Occipital lobe (tissue), 3 donors: ENCODE measurements at places on chromosomes 13 and 19. TPM values are rescaled to one million over a fixed set of nuclear protein-coding genes. Genes with fewer than 3 reads are reported as not detected.

GRCh38 chr13:72514146-72514545 is 213.3 kb downstream of the MZT1 start:
- no peak for DNase-seq

GRCh38 chr19:845707-846521 is 5.1 kb downstream of the PRTN3 start:
- DNase-seq = no peak

PALM3 gene
- 3.4 TPM for total RNA-seq

DNA sequence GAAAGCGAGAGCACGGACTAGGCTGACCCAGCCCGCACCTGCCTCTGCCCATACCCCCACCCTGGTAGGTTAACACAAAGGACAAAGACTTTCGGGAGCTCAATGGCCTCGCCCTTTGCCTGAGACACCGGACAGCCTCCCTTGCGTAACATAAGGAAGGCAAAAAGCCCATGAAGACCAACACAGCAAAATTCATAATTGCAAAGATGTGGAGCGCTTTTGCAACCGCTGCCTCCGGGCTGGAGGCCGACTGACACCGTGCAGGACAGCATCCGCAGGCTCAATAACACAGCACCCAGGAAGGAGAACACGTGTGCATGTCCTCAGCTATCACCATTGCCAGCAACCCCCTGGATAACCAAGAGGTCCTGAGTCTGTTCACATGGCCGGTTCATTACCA is 15.4 kb downstream of the LILRA1 start:
- no peak for DNase-seq

DNA sequence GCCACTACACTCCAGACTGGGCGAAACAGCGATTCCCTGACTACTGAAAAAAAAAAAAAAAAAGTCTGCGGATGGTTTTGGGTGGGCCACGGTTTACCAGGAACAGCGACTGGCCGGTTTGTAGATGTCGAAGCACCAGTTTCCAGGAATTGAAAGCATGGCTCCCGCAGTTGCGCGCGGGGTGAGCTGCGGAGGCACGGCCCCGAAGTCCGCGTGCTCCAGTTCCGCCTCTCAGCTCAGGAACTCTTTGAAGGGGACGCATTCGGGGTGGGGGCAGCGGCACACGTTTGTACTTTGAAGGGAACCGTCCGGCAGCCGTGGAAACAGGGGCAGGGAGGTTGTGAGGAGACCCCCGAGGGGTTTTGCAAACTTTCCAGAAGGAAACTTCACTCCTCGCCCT is 27.1 kb upstream of the PABPC3 start:
- no peak for DNase-seq

EML2 gene
- 15.8 TPM for total RNA-seq

GRCh38 chr13:35469806-35470525 is 6.5 kb downstream of the MAB21L1 start:
- no peak for DNase-seq
